GM23248 (cell line): ENCODE measurements at places on chromosomes 12 and 14. TPM values are rescaled to one million over a fixed set of nuclear protein-coding genes. Genes with fewer than 3 reads are reported as not detected.

- no peak for DNase-seq
Observed at GRCh38 chr14:61488417-61489401, 167.3 kb downstream of the PRKCH start.

DNA sequence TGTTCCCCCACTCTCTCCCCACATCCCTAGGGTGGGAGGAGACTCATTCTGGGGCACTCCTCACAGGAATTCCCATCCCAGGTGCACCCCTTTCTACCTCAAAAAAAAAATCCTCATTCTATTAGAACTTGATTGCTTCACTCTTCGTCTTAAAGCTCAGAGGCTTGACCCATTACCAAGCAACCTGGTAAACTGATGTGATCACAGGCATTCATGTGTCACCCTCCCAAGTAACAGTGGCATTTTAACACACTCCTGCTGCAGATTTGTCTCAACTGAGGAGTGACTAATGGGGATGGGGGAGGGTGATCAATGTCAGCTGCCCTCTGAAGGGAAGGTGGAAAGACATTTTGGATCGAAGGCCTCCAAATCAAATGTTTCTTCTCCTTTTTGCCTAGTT is 78.1 kb upstream of the PTHLH start:
- DNase-seq = peak; percentile 65

DNA sequence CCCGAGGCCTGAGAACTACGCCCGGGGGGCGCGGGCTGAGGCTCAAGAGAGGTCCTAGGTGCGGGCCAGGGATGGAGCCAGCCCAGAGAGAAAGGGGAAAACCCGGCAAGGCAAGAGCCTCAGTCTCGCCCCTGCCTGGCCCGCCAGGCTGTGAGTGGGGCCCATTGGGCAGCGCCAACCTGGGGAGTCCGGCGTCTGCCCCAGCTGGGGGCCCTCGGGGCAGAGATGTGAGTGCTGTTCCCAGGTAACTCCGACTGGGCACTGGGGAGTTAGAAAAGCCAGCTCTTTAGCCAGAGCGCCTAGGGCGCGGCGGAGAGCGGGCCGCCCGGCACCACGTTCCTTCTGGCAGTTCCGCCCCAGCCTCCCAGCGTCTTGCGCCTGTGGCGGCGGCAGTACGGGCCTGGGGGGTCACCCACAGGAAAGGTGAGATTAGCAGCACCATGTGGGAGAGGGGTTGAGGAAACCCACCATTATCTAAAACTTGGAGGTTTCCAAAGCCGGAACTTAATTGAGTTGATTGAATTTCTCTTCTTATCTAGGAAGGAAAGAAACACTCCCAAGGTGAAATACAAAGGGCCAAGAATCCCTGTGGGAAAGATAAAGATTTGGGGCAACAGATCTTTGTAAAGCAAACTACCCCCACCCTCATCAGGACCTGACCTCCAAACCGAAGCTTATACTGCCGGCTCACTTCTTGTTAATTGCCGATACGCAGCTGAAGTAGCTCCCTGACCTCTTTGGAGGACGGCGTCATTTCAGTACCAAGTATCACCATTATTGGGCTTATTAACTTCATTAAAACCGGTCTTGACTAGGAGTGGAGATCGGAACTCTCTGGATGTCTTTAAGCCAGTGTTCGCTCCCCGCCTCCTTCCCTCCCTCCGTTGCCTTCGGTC is 11.6 kb downstream of the OTX2 start:
- no peak for DNase-seq

DNA sequence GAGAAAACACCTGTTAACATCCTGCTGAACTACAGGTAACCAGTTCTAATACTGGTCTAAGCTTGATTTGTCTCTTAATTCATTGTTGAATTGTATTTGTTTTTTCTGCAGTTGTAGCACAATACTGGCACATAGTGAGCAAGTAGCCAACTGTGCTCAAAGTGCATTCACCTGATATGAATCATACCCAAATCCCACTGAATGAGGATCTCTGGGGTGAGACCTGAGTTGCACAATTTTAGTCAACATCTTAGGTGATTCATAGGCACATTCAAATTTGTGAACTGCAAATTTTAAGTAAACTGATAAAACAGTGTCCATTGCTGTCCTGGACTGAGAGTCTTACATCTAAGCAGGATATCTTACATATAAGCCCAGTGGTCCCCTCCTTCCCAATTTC is 12.8 kb downstream of the KCNC2 start:
- DNase-seq = no peak

DNA sequence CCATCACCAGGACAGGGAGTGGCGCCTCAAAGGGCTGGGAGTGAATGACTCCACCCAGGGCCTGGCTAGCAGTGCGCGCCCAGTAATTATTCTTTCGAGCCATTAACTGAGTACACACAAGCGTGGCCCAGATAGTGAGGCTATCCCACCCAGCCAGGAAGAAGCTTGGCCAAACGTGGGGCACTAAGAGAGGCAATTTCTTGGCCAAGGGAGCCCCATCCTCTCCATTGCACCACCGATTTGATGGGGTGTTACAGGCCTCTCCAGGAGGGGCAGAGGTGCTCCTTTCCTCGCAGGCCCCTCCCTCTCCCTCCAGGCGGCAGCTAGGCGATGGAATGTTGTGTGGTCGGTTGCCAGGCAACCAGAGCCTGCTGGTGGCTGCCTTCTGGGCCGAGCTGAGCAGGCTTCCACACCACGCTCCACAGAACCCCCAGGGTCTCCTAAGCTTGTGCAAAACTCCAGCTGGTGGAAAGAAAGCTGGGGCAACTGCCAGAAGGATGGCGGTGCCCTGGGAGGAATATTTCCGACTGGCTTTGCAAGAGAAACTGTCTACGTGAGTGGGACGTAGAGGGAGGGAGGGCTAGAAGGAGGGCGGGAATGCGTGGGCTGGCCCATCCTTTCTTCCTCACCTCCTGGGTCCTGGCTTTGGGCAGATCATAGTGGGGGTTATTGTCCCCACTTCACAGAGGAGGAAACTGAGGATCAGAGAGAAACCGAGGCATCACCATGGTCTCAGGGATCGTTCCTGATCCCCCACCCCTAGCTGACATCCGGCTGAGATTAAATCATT is at the start of gene CFAP73:
Gene CFAP73 (plus strand): TSS at position 364 of the 790 bp plus-strand sequence. CDS start 134 bp downstream, at position 498.
- peak; percentile 90 for DNase-seq

The KCNK13 gene
- not detected in 2 replicates for polyA plus RNA-seq

The ST8SIA1 gene
- polyA plus RNA-seq = 0.15 TPM in 1 of 2 replicates, not detected in the other
